ENCODE measurements at places on chromosomes 5 and 9. TPM values are rescaled to one million over a fixed set of nuclear protein-coding genes. Genes with fewer than 3 reads are reported as not detected.

Gene WDR38
- total RNA-seq: 0.33 TPM

Gene BTNL3
- total RNA-seq: under 0.01 TPM

Gene SNCAIP
- 10.9 TPM for total RNA-seq

Gene TSSK1B
- total RNA-seq: 0.32 TPM

Gene WDR31
- total RNA-seq: 4.0 TPM

Gene GAS1
- total RNA-seq: 48.2 TPM

Gene THBS4
- 6.0 TPM for total RNA-seq

Gene BRIX1
- 23.7 TPM for total RNA-seq

Gene RABL6
- 41.3 TPM for total RNA-seq

Gene MCTP1
- 22.8 TPM for total RNA-seq

Gene NRG2
- total RNA-seq: 16.5 TPM

Gene HAVCR2
- 13.3 TPM for total RNA-seq

Gene RNF130
- 143 TPM for total RNA-seq

Gene ELL2
- 95.7 TPM for total RNA-seq
